A549 treated with AZD2906 at 1 μM for 4 hours (cell line): ENCODE measurements at places on chromosomes 12 and 14. TPM values are rescaled to one million over a fixed set of nuclear protein-coding genes. Genes with fewer than 3 reads are reported as not detected.

Gene POTEM
- total RNA-seq: not detected in 5 replicates

Gene FAIM2
- 0.01 to 0.13 TPM (median 0.03 TPM) in 3 of 5 replicates, not detected in the others for total RNA-seq

Gene NOPCHAP1
- 24.7 to 35.2 TPM (median 33.8 TPM) in 5 replicates for total RNA-seq

Gene RIPK3
- total RNA-seq: not detected in 5 replicates

Gene SIRT4
- total RNA-seq: 0.41 to 0.98 TPM (median 0.71 TPM) in 5 replicates

Gene IL26
- total RNA-seq: not detected in 5 replicates
